Stimulated activated CD4-positive, alpha-beta T cell treated with anti-CD3 and anti-CD28 coated beads, Interleukin-15, amount 100 ng/mL, for 1 hour (primary cell): ENCODE measurements at places on chromosomes 3 and 15.

- no peak for DNase-seq
Measured at GRCh38 chr3:42497009-42497731, 5.3 kb upstream of the VIPR1 start.

DNA sequence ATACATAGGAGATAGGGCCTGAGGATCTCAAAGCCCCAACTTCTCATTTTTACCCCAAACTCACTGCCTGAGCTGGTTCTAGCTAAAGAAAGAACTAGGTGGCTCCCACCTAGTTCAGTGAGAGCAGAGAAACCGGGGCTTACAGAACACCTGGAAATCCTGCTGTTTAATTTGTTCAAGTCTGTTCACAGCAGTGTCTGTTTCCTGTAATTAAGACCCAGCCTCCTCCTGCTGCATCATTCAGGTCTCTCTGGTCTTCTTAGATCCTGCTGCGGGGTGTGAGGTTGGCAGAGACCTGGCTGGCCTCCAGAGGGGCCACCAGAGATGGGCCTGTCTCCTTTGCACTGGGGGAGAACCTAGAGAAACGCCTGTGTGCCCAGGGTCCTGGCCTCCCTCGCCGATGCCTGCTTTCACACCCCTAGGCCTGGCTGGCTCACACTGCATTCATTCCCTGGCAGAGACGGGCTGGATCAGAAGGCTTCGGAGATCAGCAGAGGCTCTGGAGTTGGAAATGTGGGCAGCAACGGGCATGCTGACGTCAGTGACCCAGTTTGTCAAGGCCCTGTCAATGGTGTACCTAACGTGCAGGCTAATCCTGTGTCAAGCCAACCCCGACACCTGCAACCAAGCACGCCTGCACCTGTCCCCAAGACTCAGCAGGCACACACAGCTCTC is 4.9 kb upstream of the CHRNA3 start:
- no peak for DNase-seq

GRCh38 chr3:183437666-183438564 is 9.5 kb upstream of the MCF2L2 start:
- no peak for DNase-seq

GRCh38 chr3:157220211-157220610 is 60.3 kb upstream of the CCNL1 start:
- no peak for DNase-seq

DNA sequence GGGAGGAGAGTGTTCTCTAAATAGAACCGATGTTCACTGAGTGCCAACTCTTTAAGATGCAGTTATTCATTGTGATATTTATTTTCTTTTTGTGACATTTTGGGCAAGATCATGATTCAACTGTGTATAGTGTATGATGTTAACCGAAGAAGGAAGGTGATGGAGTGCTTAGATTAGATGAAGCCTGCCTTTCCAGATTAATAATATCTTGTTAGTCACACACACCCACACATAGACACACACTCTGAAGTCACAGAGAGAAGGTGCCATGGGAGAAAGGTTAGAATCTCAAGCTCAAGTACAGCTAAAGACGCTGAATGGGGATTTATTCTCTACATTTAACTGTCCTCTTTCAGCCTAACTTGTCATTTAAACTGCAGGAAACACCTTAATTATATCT is 77.0 kb downstream of the SLC9A9 start:
- DNase-seq, result no peak

DNA sequence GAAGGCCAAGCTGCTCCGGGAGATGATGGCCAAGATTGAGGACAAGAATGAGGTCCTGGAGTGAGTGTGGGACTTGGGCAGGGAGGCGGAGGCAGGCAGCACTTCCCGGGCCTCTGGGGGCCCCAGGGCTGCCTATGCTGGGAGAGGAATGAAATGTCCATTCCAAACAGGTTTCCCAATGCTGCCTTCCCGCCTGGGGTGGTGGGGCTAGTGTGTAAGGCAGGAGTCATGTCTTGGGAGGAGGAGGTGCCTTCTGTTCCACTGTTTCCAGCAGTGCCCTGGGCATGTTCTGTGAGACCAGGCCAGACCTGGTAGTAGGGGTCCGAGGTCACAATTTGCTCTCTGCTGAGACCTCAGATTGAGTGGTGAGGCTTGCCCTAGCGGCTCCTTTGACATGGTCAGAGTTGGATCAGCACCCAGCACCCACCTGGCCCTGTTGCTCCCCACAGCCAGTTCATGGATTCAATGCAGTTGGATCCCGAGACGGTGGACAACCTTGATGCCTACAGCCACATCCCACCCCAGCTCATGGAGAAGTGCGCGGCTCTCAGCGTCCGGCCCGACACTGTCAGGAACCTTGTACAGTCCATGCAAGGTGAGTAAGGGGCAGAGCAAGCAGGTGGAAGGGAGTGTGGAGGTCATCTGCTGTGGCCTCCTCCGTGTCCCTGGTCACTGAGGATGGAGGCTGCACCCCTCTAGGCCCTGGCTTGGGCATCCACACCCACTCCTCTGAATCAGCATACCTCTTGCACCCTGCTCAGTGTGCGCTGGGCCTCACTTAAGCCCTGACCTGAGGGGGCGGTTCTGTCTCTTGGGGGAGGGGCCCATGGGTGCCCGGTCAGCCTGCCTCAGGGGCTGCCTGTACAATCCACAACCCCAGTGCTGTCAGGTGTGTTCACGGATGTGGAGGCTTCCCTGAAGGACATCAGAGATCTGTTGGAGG is 27.3 kb downstream of the PTPN23 start:
- no peak for DNase-seq

- DNase-seq, result no peak
Measured at GRCh38 chr3:138205527-138205926, 18.4 kb downstream of the ARMC8 start.

DNA sequence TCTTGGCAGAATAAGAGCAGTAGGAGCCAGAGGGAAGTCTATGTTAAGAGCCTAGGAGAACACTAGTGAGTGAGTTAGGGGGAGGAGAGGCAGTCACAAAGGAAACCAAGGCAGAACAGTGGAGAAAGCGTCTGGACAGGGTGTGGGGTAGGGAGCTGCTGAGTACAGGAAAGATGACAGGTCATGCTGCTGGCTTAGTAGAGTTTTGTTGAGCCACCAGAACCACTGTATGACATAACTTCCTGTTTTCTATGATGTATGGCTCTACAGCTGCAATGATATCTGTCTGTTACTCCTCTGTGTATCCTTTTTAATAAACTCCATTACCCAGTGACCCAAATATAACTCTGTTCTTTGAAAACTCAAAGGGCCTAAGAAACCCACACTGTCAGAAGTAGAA is 10.6 kb upstream of the STT3B start:
- no peak for DNase-seq

DNA sequence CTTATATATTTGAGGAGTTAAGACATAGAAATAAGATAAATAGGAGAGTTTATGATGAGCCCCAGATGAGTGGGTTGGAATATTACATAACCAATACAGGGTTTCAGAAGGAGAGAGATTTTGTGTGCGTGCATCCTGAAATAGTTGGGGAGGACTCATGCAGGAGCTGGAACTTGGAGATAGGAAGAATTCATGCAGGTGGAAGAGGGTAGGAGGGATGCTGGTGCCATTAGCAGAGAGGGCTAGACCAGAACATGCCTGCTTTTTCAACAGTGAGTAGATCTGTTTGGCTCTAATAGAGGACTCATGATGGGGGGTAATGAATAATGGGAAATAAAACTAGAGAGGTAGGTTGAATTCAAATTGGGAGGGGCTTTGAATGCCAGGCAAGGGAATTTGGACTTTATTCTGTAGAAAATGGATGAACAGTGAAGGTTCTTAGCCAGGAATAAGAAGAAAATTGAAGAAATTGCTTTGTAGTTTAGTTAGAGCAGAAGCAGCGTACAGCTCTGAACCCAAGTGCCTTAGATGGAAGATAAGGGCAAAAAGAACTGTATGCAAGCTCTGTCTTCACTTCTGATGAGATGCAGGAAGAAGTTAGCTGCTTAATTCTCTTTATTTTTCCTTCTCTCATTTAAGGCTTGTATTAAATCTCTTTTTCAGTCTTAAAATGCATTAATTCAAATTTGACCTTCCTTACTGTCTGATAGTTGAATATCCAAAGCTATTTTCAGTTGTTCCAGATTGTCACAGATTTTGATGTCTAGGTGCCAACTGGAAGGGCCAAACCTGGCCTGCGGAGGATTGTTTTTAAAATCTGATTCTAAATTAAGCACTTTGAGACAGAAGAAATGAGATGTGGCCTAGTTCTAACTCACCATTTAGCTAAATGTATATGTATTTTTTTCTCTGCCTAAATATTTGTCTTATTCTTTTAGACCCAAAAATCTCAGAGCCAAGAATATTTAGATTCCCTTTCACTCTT is 86.3 kb downstream of the PPM1L start:
- DNase-seq, result no peak

DNA sequence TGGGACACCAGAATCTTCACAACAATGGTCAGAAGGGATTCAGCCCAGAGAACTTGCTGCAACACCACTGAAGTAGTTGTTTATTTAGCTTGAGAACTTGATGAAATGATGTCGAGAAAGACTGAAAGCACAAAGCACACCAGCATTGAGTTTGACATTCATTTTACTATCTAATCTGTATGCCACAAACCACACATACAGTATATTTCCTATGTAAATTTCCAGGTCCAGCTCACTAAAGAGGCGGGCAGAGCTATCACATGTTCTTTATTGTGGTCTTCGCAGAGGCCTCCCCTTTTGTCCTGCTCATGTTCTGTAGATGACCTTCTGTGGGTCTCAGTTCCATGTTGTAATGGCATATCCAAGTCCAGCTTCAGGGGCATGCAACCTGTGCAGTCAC is 10.4 kb upstream of the FMN1 start:
- no peak for DNase-seq

GRCh38 chr3:12483410-12483809 is 870 bp upstream of the TSEN2 start:
- no peak for DNase-seq

GRCh38 chr3:11463591-11463990 is 180.1 kb downstream of the VGLL4 start:
- DNase-seq, result no peak

DNA sequence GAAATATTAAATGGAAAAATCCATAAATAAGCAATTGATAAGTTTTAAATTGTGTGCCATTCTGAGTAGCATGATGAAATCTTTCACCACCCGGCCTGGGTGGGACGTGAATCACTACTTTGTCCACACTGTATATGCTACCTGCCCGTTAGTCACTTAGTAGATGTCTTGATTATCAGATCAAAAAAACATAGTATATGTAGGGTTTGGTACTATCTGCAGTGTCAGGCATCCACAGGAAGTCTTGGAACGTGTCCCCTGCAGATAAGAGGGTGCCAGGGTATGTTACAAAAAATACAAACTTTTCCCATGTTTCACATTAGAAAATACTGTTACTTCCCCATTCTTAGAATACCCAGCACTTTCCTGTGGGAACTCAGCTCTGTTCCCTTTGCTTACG is 35.2 kb downstream of the FAM81A start:
- DNase-seq, result no peak

DNA sequence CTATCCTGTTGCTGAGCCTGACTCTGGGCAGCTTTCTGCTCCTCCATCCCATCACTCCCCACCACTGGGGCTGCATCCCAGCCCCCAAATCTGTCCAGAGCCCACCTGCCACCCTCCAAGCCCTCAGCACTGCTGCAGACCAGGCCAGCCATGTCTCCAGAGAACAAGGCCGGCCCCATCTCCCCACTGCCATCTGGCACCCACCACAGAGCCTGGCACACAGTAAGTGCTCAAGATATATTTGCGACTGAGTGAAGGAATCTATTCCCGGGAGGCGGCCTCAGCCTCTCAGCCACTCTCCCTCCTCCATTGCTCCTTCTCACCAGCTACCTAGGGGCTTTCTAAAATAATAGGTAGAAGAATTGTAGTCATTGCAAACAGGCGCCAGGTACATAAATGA is 4.8 kb downstream of the PLXND1 start:
- no peak for DNase-seq

- no peak for DNase-seq
Measured at GRCh38 chr3:16118396-16118795, 56.1 kb upstream of the GALNT15 start.

- no peak for DNase-seq
Measured at GRCh38 chr3:10272977-10273376, 19.8 kb downstream of the GHRL start.

GRCh38 chr3:25297667-25298585 is 130.1 kb upstream of the RARB start:
- no peak for DNase-seq

GRCh38 chr15:100335335-100335999 is 6.3 kb downstream of the ADAMTS17 start:
- DNase-seq, result no peak

DNA sequence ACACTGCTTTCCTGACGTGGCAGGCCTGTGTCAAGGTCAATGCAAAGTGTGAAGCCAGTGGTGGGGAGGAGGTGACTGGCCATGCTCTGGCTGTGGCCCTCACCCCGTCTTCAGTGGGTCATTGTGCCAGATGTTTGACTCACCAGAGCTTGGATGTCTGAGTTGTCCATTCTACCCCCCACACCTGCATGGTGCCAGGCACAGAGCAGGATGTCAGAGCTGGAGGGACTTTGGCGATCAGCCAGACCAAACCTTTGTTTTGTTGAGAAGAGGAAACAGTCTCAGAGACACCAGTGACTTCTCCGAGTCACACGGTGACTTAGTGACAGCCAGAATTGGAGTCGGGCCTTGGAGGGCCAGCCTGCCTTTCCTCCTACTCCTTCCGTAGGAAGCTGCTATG is 49.5 kb downstream of the SMAD6 start:
- DNase-seq, result no peak

DNA sequence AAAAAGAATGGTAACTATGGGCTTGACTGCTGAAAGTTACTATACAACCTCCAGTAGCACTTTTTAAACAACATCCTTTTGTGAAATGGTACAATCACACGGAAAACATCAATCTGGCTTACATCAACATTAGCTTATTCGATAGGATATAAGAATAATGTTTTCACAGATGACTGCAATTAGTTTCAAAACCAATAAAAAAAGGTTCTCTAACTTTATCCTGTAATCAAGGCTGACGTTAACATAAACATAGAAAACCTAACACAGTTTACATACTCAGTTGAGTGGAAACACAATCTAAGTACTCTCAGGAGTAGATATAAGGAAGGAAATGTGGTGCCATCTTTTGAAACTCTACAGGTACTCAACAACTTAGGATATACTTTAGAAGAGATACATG is 102.2 kb downstream of the DLG1 start:
- DNase-seq, result no peak

- DNase-seq, result no peak
Measured at GRCh38 chr3:194938845-194939531, 253.3 kb downstream of the FAM43A start.

DNA sequence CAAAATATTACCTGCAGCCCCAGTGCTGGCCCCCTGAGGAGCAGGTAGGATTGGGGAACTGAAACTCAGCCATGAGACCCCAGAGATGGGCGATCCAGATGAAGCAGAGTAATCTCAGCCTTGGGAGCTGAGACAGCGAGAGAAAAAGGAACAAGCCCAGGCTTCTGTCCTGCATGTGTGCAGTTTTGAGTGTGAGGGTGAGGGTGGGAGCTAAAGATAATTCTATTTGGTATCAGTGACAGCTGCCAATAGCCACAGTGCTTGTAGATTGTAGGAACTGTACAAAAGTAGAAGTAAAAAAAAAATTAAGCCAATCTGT is 5.9 kb downstream of the ATP8B4 start:
- no peak for DNase-seq

- no peak for DNase-seq
Measured at GRCh38 chr15:51046799-51047449, 47.8 kb downstream of the TNFAIP8L3 start.

GRCh38 chr15:56659197-56659596 is 74.1 kb downstream of the ZNF280D start:
- DNase-seq, result no peak
